ENCODE measurements at places on chromosomes 11 and 22.

GRCh38 chr11:113184498-113184897, 129.9 kb upstream of the TTC12 start:
- DNase-seq: no peak

DNA sequence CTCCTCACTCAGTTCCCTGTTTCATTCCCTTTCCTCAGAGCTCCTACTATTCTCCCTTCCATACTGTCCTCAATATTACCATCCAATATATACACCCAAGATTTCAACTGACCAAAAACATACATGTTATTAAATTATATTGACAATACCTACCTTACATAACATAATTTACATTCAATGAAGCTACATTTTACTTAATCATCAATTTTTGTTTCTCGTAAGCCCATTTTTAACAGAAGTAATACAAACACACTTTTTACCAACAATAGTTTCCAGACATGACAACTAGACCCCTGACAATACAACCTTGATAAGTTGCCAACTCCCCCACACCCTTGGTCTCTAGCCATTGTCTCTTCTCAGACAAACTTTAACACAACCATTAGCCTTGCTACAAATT, 145.8 kb upstream of the DDI1 start:
- no peak for DNase-seq

- no peak for DNase-seq
These were observed 2.0 kb upstream of the KRTAP5-10 start for GRCh38 chr11:71563406-71563805.

DNA sequence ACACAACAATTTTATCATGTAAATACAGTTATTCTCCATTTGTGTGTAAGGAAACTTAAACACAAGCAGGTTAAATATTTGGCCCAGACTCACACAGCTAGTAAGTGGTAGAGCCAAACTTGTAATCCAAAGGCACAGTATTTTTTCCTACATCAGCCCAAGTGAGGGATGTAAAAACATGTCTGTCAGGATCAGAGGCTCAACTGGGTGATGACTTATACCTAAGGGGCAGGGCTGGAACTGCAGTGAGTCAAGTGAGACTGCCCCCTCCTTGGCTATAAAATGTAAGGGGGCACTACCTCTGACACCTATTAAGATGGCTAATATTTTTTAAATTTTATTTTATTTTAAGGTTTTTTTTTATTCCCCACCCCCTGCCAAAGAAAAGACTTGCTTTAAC, 82.6 kb downstream of the APIP start:
- no peak for DNase-seq

DNA sequence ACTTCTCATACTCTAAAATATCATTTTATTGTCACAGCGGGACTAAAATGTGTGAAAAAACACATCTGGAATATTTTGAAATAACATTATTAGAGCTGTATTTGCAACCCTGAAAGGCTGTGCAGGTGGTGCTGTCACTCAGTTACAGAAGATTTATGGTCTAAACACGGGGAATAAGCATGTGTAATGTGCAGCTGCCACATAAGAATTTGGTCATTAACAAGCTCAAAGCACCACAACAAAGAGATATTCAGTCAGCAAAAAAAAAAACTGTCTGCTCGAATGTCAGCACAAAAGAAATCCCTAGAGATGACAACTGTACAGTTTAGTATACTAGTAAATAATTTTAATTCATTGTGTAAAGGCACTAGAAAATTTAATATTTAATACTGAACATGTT, 31.3 kb downstream of the TMEM123 start:
- no peak for DNase-seq

- DNase-seq: no peak
These were observed 21.6 kb upstream of the SLC22A12 start for GRCh38 chr11:64569300-64569970.
